ENCODE measurements at places on chromosomes 5 and 9.

DNA sequence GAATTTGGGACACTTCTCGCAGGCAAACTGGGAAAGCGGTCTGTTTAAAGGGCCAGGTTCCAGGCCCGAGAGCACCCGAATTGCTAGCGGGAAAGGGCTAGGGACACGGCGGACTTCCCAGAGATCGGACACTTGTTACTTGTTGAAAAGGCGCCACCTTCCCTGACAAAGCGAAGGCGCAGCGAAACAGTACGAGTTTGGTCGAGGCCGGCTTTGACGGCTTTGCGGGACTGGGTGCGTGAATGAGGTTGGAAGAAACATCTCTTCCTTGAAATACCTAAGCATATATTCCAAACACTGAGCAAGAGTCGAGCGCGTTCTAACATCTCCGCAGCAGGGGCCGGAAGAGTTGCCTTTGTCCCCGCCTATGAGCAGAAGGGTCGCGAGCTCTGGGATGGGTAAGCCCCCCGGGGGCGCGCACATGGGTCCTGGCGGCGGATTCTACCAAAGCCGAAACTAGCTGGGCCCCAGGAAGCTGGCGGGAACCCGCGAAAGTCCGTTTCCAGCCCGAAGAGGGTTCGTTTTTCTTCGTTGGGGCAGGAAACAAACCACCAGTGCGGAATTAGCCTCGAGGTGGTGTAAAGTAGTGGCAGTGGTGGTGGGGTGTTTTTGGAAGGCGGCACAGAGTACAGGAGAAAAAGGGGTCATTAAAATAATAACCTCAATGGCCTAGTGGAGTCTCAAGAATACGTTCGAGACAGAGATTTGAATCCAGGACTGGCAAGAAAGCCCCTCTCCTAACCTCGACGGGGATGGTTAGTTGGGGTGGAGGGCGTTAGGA, 1.5 kb downstream of the GDNF start:
- DNase-seq, result no peak

DNA sequence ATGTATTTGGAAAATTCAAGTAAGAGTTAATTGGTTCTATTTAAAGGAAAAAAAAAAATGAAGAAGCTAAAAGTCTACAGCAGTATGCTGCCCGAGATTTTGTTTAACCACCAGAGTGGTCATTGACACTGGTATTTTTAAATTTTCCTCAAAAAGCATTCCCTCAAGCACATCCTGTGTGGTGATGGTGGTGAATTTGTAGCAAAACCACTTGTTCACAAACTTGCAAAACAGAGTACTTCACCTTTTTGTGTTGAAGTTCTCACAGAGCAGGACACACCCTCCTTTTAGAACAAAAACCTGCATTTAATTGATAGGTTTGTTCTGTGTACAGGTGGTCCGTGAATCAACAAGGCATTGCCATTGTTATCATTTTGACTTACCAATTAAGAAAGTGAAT, 374.2 kb downstream of the EFNA5 start:
- DNase-seq, result no peak

- DNase-seq, result no peak
Observed at GRCh38 chr5:128193665-128194390, 110.3 kb downstream of the SLC12A2 start.

DNA sequence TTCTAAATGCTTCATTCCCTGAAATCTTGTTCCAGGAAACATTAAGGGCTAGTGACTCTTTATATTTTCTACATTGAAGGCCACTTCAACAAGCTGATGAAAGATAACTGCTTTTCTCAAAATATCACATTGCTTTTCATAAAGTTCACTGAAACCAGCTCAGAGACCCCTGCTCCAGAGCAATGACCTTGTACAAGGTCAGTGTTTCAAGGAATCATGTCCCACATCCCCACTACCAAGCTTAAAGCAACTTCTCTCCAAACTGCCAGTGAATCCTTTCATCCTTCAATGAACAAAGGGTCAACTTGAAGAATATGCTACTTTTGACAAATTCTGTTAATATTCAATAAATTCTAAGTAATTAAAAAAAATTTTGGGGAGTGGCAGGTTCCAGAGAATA, 12.0 kb upstream of the SPATA24 start:
- no peak for DNase-seq

- no peak for DNase-seq
Observed at GRCh38 chr5:139178935-139179334, 19.2 kb downstream of the SIL1 start.

- no peak for DNase-seq
Observed at GRCh38 chr9:31030741-31031202, 1353.7 kb upstream of the ACO1 start.

GRCh38 chr5:120533581-120533980, 69.5 kb downstream of the PRR16 start:
- DNase-seq, result no peak

GRCh38 chr9:105994970-105995369, 300.6 kb downstream of the TMEM38B start:
- DNase-seq, result no peak

DNA sequence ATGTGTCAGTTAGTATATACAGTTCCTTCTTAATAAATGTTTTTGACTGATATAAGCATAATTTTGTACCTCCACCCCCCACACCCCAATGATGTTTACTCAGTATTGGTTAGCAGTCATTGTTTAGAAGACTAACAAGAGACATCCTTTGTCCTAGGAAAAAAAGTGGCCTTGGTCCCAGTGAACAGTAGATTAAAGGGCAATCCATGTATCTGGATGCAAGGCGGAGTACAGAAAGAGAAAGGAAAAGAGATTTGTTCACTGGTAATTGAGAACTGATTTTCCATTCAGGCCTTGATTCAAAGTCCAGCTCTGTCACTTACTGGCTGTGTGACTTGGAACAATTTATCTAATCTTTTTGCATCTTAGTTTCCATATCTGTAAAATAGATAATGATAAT, 4.6 kb downstream of the RALGPS1 start:
- no peak for DNase-seq

DNA sequence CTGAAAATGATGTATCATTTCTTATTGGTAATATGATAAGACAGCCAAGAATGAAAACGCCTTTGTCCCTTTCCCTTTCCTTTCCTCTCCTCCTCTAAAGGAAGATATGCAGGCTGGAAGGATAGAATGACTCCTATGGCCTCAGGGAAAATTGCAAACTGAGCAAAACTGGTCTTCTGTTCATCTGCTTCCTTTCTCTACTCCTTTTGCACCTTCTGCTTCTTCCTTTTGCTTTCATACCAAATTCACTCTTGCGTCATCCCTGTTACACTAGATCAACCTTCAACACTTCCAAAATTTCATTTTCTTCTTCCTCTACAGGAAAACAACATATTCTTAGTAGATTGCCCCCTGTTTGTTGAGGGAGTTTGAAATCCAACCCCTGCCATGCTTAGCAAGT, 234.1 kb downstream of the ADAMTS6 start:
- no peak for DNase-seq

DNA sequence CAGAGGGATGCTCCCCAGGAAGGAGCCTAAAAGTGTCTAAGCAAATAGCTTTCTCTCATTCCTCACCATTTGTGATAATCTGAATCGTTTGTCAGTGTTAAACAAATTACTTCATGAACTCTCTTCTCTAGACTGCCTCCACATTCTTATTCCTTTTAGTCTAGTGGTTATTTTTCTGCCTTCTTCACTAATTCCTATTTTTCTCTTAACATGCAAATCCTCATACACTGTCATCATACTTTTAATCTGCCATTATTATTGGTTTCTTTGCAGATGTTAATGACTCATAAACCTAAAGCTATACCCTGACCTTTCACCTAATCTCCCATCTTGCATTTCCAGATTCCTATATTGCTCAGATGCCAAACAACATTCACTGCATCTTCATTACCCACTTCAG, 428.9 kb downstream of the EFNA5 start:
- no peak for DNase-seq

- DNase-seq, result no peak
Observed at GRCh38 chr9:98185611-98186171, 6.7 kb downstream of the CORO2A start.

DNA sequence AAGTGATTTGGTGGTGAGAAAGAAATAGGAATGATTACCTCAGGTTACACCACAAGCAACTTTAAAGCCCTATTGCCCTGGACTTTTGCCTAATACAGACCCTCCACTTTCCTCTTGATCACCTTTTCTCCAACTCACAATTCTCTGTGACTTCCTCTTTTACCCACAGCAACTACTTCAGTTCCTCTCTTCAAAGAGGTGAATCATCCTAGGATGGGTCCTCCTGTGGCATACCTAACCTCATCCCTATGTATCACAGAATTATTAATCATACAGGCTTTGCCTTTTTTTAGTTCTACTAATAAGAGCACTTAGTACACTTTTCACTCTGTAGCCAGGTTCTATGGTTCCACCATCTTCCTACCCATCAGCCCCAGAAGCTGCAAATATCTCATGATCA, 19.6 kb upstream of the INSL6 start:
- DNase-seq, result no peak

DNA sequence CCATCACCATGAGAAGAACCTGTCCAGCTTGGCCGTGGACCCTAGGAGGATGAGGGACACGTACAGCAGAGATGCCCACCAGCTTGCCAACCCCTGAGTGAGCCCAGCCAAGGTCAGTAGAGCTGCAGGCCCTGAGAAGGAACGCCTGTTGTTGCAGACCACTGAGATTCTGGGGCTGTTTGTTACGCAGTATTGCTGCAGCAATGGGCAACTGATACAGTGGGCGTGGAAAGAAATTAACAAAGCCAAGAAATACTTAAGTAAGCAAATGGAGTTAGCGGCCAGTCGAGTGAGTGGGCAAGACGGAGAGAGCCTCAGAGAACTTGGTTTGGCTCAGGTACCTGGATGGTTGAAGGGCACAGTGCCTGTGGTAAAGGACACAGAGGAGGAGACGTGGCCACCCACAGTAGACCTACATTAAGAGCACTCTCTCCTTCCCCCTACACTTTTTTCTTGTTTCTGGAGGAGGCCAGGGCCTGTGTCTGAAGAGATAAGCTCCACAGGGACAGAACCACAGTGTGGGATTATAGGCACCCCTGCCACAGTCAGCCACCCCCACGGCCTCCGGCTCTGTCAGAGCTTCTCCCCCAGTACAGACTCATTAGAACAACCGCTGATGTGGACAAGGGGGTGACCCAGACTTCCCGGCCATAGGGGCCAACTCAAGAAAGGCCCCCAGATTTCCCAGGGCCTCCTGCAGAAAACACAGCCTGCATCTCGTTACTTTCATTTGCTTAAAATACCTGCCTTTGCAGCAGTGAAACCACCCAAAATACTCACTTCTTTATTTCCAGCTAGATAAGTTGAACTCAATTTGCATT, 40.1 kb upstream of the GRHPR start:
- no peak for DNase-seq

Measured in GM18507 (cell line).